ENCODE measurements at places on chromosomes 1 and 21.

- DNase-seq = no peak
These were observed 314.1 kb upstream of the USP25 start for GRCh38 chr21:15415541-15416261.

- DNase-seq = no peak
These were observed 44.3 kb downstream of the S1PR1 start for GRCh38 chr1:101280942-101281654.

GRCh38 chr1:87335175-87335884 is 6.7 kb downstream of the LMO4 start:
- peak; percentile 56 for DNase-seq

- DNase-seq = peak; percentile 33
These were observed 239.8 kb upstream of the C1orf105 start for GRCh38 chr1:172180501-172181285.

- DNase-seq = no peak
These were observed 335.0 kb upstream of the GREM2 start for GRCh38 chr1:240946926-240947325.

DNA sequence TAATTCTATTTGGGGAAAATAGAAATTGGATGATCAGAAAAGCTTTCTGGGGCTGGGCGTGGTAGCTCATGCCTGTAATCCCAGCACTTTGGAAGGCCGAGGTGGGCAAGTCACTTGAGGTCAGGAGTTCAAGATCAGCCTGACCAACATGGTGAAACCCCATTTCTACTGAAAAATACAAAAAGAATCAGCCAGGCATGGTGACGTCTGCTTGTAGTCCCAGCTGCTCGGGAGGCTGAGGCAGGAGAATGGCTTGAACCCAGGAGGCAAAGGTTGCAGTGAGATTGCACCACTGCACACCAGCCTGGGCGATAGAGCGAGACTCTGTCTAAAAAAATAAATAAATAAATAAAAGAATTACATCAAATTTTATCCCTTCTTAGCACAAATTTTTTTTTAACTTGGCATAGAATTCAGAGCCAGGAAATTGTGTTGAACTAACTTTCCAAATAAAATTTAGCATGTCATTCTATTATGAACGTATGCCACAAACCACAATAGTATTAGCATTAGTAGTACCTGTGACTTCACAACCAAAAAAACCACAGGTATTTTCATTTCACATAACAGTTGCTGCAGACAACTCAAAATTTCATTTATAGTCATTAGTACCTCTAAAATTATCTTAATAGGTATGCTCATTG is 4.5 kb upstream of the ANKRD13C start:
- no peak for DNase-seq

- no peak for DNase-seq
These were observed 26.1 kb downstream of the PADI6 start for GRCh38 chr1:17397910-17398695.

- DNase-seq = no peak
These were observed 269.2 kb downstream of the NEGR1 start for GRCh38 chr1:72013161-72013560.

DNA sequence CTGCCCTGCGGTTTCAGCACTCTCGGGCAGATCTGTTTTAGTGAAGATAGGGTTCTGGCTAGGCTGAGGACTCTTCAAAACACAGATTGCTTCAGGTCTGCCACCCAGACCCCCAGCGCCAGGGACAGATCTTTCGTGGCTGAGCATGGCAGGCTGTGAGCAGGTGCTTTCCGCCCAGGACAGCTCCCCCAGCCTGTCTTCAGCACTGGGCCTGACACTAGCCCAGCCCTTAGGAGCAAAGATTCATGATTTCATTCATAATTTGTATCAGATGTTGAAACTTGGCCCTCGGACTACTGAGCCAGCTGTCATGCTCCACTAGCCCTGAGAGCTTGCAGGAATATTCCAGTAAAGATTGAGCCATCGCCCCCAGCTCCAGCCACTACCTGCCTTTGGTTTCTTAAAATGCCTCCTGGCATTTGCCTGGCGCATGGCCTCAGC is 5.9 kb downstream of the ADPRS start:
- DNase-seq = no peak

GRCh38 chr1:57312869-57313268 is 111.0 kb downstream of the DAB1 start:
- no peak for DNase-seq

GRCh38 chr1:204278958-204279357 is 65.2 kb upstream of the GOLT1A start:
- DNase-seq = no peak

GRCh38 chr1:115650961-115651360 is 9.2 kb downstream of the VANGL1 start:
- DNase-seq = no peak

DNA sequence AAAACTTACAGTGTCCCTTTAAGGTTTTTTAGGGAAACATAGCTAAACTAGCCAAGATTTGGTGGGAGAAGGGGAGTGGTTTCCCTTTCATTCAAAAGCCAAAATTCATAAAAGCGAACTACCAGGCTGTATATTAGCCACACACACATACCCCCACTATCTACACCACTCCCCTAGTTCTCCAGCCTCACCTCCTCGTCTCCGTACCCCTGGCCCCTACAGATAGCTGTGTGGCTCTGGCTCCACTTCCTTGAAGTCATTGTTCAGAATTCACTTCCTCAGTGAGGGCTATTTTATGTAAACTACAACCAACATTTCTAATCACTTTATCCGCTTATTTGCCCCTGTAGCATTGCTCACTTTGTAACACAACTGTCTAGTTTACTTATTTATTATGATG is 5.3 kb upstream of the DPH5 start:
- no peak for DNase-seq

- DNase-seq = no peak
These were observed 51.8 kb downstream of the FBXO2 start for GRCh38 chr1:11602424-11602823.

DNA sequence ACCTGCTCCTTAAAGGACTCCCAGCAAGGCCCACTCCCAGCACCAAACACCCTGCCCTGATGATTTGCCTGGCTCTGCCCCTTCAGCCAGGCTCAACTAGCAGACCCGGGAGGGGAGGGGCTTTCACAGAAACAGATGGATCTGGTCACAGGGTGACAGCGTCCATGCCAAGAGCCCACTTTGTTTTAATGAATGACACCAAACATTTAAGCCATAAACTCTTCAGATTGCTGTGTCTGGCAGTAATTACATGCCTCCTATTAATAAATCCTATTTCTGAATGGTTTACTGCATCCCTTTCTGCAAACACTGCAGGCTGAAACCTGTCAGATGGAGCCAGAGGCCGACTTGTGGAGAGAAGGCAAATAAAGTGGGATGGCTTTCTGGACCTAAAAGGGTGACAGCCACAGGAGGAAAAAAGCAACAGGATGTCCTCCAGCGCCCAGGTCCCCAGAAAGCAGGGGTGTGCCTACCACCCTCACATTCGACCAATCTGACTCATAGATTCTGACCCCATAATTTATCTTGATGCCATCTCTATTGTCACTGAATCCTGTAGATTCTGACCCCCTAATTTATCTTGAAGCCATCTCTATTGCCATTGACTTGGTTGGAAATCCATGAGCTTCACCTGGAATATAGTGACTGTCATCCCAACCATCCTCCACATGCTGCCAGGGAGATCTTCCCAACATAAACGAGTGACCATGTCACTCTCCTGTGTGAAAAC is 200.9 kb downstream of the PLPP3 start:
- peak; percentile 9 for DNase-seq
